ENCODE measurements at places on chromosomes 4 and X. TPM values are rescaled to one million over a fixed set of nuclear protein-coding genes. Genes with fewer than 3 reads are reported as not detected.

GRCh38 chrX:148867596-148867995 lies 367.2 kb downstream of the AFF2 start:
- DNase-seq: no peak
- H3K4me1 ChIP-seq: no peaks in the 10 kb centered on the region
- H3K4me3 ChIP-seq: no peak overlapping the region
- no peaks in the 10 kb centered on the region for H3K27me3 ChIP-seq
- H3K27ac ChIP-seq: no peak overlapping the region
- no peaks in the 10 kb centered on the region for H3K36me3 ChIP-seq

Gene TMPRSS11D
- total RNA-seq: 72.4 TPM

Gene SORBS2
- total RNA-seq: 60.4 TPM

DNA sequence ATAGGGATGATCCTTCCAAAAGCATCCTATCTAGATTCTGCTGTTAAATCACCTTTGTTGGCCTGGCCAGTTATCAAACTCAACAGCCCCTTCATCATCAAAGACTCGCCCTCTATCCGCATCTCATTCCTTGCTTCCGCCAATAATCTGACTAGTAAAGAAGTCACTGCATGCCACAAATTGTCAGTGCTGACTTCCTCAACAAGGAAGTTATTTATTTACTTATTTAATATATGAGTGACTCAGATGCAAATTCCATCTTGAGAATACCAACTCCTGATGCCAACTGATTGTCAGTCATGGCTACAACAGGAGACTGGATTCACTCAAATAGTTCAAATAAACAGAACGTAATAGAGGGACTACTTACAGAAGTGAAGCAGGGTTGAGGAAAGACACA lies 283.8 kb downstream of the TRIML1 start:
- H3K27me3 ChIP-seq: no peaks in the 10 kb centered on the region
- no peak overlapping the region for H3K4me3 ChIP-seq
- H3K4me1 ChIP-seq: no peaks in the 10 kb centered on the region
- no peak overlapping the region for H3K27ac ChIP-seq
- no peak for DNase-seq

Gene RTL3
- not detected for total RNA-seq

Data from vagina (tissue), 2 donors.